CD4-positive, alpha-beta T cell treated with Interleukin-2 at 100 ng/mL for 4 hours (primary cell): ENCODE measurements at places on chromosomes 2 and 18.

DNA sequence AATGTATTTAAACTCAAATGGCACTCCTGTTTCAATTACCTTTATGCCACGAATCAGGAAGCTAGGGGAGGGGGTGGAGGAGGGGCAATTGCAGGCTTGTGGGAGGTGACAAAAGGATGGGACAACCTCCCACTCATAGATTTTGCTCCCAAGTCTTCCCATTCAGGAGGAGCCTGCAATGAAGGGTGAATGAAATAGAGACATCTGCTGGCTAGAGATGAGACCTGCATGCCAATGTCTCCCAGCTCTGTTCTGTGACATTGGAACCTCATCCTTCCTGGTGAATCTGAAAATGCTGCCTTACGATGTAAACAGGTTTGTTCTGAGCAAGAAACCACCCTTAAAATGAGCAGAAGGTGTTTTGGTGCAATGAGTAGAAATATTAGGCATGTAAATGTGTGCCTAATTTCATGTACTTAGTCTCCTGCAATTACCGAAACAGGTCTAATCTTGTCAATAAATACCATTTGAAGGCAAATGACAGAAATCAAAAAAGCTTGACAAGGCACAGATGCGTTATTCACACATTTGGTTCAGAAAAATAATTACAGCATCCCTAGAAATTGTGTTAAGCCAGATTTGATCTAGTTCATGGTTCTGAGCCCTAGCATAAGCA lies 2.7 kb upstream of the PID1 start:
- DNase-seq: peak; percentile 5

DNA sequence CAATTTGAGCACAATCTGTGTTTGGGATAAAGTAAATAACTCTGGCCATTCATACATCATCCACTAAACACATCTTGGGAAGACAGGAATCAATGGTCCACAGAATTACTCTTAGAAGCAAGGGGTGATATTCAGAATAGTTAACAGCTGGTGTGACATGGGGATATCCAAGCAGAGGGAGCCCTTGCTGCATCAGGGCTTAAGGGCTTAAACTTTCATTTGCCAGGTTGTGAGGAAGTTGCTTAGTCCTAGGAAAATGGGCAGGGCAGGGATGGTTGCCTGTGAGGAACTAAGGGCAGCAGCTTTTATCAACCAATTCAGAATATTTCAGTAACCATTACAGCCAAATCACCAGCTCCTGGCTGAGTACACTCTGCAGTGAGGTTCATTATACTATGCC lies 2.0 kb upstream of the ITGA6 start:
- no peak for DNase-seq

GRCh38 chr2:55108456-55109160 lies 58.4 kb upstream of the RTN4 start:
- no peak for DNase-seq

- DNase-seq: no peak
Measured at GRCh38 chr2:99710721-99711120, 220.9 kb upstream of the REV1 start.

- DNase-seq: no peak
Measured at GRCh38 chr2:235803028-235803427, 309.2 kb downstream of the AGAP1 start.

DNA sequence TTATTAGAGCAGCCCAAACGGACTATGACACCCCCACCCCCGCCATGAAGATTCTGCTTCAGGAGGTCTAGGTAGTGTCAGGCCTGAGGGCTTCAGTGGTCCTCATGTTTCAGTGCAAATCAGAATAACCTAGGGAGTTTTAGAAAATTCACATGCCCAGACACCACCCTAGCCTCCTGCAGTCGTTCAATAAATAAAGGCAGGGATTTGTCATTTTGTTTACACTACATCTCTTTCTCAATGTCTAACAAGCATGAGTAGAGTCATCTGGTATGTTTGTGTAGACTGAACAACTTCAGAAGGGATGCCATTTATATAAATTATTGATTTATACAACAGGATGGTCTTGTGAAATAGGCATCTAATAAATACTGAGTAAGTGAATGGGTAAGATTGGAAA lies 112.1 kb upstream of the SERPINE2 start:
- no peak for DNase-seq

- DNase-seq: no peak
Measured at GRCh38 chr2:174914853-174915760, 90.1 kb downstream of the CHN1 start.

GRCh38 chr2:42930025-42930581 lies 137.7 kb upstream of the HAAO start:
- no peak for DNase-seq

- no peak for DNase-seq
Measured at GRCh38 chr2:110847651-110848050, 115.3 kb downstream of the ACOXL start.

GRCh38 chr2:125280265-125280664 lies 1255.2 kb downstream of the CNTNAP5 start:
- no peak for DNase-seq

DNA sequence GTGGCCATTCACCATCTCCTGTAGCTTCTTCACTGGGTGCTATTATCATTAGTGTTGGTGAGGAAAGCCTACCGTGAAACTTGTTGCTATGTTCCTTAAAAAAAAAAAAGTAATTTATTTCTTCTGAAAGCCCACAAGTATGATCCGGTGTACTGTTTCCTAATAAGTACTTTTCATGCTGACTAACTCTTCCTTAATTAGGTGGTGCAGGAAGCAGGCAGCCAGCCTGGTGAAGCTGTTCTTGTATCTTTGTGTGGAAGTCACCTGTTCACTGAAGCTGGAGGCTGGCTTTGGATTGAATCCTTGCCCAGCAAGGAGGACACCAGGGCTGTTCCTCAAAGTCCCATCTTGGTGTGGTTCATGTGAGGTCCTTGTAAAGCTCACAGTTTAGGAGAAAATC lies 321.7 kb upstream of the THSD7B start:
- no peak for DNase-seq

DNA sequence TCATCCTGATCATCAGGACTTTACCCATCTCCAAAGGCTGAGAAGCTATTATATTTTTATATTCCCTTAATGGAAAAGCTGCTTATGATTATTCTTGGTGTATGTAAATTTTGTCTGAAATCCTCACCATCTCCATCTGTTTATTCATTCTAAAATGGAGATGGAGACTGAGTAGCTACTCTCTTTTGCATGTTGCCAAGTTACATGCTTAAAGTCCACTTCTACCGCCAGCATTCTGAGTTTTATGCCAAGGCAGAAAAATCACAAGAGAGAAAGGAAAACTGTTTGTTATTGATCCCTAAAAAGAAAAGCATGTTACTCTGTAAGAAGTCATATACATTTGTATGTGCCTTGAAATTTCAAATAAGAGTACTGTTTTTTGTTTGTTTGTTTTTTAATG lies 94.4 kb upstream of the NOSTRIN start:
- DNase-seq: no peak

- no peak for DNase-seq
Measured at GRCh38 chr2:170227507-170227947, 49.6 kb downstream of the MYO3B start.

DNA sequence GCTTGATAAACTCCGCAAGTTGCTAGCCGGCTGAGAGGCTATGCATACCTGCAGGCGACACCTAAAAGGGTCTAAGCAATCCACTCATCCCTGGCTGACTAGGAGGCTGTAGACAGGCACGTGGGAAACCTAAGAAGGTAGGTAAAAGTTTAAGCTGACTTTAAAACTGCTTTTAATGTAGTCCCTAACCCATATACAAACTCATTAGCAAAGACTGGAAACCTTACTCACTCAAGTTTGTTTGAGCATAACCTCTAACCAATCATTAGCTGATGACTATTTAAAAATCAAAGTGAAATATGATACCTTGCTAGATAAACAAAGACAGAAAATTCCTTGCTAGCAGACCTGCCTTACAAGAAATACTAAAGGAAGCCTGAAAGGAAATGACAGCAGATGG lies 106.4 kb downstream of the EXOC6B start:
- DNase-seq: no peak

GRCh38 chr2:230416061-230416721 lies at the start of gene SP100:
TSS of gene SP100 (plus strand) at chr2:230416201. CDS start at chr2:230416297, 96 bp downstream.
- peak; percentile 87 for DNase-seq

DNA sequence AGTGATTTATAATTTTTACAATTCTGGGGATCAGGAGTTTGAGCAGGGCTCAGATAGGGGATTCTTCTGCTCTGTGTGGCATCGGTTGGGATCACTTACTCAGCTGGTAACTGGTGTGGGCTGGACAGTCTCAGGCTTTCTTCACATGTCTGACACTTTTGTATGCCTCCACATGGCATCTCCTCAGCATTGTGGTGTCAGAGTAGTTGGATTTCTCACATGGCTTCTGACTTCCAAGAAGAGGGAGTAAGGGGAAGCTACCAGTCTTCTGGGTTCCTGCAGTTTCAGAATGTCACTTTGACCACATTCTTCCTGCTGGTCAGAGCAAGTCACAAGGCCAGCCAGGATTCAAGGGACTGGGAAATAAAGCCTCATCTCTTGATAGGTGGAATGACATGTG lies 55.6 kb downstream of the NCOA1 start:
- DNase-seq: no peak

DNA sequence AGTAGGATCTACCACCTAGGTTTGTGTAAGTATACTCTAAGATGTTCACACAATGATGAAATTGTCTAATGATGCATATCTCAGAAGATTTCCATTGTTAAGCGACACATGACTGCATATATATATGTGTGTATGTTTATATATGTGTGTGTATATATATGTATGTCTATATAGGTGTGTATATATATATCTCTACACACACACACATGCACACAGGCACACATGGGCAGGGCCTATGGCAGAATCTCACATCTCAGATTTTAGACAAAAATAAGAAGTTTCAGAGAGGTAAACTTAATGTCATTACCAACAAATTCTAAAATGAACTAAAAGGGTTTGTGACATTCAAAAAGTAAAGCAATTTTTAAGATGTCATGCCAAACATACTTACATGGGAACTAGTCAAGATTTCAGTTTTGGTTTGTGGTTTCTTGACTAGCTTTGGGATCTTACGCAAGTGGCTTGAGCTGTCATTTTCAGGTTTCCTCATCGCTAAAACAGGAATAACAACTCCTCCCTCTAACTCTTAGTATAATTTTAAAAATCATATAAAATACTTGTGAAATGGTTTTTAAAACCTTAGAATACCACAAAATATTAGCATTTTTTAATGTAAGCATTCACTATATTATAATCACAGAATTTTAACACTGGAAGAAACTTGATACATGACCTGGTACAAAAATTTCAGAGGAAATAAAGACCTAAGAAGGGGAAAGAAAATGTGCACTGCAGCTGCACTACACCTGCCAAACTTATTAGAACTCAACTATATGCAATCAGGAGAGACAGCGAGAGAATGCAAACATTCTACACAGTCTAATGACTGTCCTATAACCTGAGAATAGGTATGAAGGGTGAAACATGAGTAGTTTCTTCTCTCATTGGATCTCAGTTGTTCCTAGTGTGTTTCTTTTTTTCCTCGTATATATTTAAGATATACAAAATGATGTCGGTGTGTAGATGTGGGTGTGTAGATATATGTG lies 75.7 kb downstream of the TTC21B start:
- peak; percentile 16 for DNase-seq

- DNase-seq: no peak
Measured at GRCh38 chr2:4053769-4054493, 350.6 kb downstream of the DCDC2C start.

DNA sequence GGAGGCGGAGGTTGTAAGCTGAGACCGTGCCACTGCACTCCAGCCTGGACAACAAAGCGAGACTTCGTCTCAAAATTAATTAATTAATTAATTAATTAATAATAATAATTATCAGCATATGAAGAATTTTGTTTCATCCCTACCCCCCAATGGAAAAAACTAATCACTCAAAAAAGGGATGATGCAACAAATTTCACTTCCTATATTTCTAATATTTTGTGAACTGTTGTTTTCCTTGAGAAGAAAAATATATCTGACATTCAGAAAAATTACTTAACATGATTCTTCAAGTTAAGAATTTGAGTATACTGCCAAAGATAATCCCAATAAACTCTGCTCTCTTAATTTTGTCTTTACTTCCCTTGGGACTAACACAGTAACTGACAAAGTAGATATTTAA lies 28.1 kb downstream of the EXOC6B start:
- DNase-seq: no peak

DNA sequence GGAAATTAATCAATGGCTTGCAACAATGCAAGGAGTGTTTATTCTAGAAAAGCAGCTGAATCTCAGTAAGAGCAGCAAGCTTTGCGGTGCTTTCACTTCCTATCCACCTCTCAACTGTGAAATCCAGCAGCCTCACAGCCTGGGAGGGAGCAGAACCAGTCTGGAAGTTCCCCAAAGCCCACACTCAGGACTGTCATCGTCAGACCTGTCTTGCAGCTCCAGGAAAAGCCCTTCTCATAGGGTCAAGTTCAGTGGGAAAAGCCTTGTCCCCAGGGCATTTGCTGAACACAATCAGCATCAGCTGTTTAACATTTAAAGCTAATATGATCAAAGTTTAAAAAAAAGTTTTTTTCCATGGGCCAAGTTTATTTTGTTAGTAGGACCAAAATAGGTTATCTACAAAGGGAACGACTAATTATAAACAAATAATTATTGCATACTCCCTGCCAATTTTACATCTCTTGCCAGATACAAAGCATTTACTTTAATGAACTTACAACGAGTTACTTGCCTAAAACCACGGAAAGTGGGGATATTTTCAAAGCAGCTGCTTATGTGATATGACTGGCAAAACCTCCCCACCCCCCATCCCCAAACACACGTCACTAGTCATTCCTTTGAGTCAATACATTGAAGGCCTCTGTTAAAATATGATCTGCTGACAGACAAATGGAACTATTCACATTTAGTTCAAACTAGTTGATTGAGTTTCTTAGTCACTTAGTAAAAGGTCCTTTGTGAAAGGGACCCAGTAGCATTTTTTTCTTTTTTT lies 36.8 kb downstream of the PARD6G start:
- no peak for DNase-seq

DNA sequence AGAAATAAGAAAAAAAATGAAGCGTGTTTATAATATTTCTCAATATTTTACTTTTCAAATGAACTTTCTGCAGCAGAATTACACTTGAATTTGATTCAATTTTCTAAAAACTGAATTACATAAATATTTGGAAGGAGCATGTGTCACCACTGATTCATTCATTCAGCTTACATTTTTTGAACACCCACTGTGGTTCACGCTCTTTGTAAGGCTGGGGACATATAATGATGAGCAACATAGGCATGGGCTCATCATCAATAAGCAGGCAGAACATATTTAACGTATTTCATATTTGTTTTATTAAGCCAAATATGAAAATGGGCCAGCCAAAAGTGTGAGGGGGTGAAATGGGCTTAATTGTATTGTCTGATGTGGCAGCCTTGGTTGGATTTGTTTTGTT lies 209.1 kb downstream of the CTNNA2 start:
- DNase-seq: no peak
